GM23338 (cell line): ENCODE measurements at places on chromosomes 13 and 19.

DNA sequence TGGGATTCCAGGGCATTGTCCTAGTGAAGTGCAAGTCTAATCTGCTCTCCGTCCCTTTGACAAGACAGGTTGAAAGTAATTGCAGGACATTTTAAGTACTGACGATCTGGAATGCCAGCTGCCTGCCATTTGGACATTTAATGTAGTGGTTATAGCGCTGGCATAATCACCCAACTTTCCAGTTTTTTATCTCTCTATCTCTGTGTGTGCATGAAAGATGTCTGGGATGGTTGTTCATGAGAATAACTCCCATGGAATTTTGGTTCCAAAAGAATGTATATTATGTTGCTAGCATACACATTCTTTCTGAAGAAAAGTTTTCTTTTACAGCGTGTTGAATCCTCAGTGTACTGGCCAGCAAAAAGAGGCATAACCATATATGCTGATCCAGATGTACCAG is 53.6 kb downstream of the TDRD12 start:
- DNase-seq: no peak

DNA sequence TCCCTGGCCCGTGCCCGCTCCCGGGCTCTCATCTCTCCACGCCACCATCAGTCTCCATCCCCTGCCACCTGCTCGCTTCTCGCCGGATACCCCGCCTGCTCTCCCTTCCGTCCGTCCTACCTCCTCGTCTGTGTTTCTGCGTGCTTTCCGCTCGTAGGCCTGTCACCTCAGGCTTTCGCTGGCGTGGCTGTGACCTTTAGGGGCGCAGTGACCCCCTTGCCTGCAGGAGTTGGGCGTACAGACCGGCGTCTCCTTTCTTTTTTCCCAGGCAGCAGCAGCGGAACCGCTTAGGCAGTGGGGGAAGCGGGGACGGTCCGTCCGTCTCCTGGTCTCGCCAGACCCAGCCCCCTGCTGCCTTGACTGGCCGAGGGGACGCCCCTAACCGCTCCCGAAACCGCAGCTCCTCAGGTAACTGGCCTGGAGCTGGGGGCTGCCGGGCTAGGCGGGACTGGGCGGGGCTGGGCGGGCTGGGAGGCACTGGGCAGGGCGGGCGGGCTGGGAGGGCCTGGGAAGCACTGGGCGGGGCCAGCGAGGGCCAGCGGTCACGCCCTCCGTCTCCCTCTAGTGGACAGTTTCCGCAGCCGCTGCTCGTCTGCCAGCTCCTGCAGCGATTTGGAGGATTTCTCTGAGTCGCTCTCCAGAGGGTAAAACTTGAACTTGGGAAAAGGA is 6.3 kb downstream of the PGLYRP1 start:
- peak; percentile 94 for DNase-seq

GRCh38 chr13:24242100-24242499 is 67.3 kb upstream of the C1QTNF9 start:
- no peak for DNase-seq

DNA sequence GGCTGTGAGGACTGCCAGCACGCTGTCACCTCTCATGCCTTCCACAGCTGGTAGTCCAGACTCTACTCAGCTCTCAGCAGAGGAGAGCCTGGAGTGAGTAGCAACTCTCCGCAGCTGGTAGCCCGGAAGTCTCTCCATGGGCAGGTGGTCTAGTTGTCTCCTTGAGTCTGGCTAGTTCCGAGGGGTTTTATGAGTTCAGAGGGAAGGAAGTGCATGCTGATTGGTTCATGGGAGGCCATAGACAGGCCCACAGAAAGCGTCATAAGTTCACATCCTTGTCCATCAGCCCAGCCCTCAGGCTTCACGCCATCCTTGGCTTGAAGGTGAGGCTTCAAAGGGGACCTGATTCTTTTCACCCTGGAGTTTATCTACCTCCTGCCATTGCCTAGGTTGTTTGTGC is 2662.4 kb upstream of the PCDH20 start:
- DNase-seq: no peak

DNA sequence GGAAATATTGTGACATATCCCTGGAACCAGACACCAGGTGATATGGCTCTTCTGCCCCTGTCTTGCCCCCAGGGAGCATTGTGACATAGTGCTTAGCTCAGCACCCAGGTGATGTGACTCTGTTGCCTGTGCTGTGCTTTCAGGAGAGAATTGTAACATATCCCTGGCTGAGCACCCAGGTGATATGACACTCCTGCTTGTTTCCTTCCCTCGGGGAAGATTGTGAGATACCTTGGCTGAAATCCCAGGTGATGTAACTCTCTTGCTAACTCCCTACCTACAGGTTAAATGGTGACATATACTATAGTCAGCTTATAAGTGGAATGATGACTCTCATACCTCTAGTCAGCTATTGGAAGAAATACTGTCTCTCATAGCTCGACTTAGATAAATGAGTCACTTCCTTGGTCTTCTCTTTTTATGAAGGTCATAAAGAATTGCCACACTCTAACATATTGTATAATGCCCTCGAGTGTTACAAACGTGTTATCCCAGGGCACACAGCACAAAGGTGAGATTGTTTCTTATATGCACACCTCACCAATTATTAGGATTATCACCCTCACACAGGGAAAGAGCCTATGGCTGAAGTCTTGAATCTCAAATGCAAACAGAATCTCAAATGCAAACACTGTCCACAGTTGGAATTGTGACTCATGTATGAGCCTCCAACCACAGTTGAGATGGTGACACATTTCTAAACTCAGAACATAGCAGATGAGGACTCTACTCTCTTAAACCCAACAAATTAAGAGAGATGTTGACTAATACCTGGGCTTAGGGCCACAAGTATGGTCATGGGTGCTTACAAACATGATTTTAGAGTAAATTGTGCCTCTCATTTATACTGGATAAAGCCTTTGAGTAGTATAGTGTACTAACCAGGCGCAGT is 32.7 kb upstream of the ZNF254 start:
- no peak for DNase-seq

GRCh38 chr19:4969292-4969771 is 419 bp downstream of the KDM4B start:
- DNase-seq: no peak

DNA sequence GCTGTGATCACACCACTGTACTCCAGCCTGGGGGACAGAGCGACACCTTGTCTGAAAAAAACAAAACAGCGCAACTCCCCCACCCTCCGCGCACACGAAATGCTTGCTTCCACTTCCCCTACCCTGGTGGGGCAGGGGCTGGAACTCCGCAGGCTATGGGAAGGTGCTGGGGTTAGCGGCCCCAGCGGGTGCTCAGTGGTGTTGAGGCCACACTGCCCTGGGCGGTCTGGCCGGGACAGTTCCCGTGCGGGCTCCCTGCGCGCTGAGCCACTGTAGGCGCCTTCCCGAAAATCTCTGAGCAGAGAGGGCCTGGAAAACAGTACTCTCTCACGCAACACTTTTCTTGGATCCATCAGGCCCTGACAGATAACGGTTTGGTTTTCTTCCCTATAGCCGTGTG is 1.1 kb upstream of the WTIP start:
- peak; percentile 54 for DNase-seq

DNA sequence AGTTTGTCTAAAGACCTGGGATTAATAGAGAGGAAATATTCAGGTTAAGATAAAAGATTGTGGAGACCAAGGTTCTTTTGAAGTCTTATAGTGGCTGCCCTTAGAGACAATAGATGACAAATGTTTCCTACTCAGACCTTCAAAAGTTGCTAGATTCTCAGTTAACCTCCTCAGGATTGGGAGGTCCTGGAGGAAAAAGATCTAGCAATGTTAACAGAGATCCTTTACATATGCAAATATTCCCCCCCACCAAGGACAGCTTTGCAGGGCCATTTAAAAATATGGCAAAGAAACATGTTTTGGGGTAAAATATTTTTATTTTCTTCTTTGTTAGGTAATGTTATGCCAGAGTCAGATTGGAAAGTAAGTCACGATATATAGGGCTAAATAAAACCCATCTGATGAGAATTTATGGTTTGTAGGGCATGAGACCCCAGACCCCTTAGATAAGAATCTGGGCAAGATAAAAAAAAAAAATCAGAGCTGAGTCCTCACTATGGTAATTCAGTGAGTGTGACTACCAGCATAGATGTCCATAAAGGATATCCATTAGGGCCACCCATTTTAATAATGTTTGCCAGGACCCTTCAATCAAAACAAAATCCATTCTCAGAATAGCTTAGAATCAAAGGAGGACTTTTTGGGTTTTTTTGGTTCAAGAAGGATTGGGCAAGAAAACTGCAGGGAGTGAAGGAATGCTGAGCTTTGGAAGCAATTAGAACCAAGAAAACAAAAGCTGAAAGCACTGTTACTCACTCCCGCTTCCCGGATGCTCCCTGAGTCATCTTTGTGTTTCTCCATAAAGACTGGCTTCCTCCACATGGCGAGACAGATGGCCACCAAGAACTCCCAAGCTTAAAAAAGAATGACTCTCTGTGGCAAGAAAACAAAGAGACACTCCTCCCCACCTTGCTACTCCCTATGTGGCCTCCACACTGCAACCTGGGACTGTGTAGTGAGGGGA is 28.2 kb downstream of the VSTM1 start:
- DNase-seq: peak; percentile 68
